HuH-7 (cell line): ENCODE measurements at places on chromosomes 13 and 19.

GRCh38 chr13:59094181-59094580 is 1069.5 kb downstream of the DIAPH3 start:
- no peak for DNase-seq

DNA sequence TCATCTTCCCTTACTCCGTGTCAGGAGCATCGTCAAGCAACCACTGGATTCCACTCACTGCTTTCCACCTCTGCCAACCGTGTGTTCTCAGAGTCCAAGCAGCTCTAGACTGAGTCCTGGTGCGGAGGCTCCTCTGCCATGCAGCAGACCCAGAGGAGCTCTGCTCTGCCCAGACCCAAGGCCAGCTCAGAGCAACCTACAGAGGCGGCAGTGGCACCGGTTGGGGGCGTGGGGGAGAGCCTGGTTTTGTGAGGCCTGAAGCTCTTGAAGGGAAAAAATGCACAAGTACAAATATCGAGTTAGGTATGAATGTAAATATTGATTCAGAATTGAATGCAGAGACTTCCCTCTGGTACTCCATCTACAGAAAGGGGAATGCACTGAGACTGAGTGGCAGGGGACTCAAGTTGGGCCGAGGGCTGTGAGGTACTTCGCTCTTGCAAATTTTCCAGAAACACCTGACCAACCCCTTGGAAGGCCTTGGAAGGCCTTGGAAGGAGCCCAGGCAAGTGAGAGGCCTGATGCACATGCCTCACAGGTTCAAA is 46.7 kb downstream of the GJA3 start:
- no peak for DNase-seq

GRCh38 chr19:12921047-12921446 is 2.0 kb upstream of the SYCE2 start:
- no peak for DNase-seq

DNA sequence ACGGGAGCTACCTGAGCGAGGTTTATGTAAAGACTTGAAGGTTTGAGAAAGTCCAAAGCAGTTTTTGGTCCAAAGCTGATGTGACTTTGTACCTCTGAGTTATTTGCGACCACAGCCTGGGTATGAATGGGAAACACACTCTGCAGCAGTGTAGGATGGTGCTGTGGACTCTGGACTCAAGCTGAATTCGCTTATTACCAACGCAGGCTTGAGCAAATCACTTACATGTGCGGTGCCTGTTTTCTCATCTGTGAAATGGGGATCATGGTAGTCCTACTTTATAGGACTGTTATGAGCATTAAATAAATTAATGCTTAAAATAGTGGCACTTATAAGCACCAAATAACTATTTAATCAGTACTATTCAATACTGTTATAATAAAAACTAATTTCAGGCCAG is 176.5 kb downstream of the PAN3 start:
- no peak for DNase-seq

DNA sequence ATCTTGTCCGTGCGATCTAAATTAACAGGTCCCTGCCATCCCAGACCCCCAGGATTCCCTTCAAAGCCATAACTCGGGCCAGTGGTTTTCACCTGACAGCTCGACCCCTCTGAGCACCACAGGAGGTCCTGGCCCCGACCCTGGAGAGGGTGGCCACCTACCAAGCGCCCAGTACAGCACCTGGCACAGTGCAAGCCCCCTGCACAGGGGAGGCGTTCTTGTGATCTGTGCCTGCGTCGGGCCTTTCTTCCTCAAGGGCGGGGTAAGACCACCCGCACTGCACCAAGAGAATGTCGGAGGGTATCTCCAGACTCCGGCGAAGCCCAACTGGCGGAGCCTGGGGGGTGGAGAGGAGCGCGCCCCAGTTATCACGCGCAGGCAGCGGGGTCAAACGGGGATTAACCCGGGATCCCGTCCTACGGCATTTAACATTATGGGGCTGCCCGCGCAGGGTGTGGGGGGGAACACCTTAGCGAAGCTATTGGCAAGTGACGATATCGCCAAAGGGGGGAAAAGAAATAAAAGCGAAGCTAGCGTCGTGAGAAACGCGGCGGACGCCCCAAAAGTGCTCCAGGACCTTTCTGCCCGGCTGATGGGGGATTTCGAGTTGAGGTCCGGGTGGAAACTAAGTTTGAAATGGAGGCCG is 1.3 kb upstream of the HNRNPL start:
- DNase-seq = no peak

DNA sequence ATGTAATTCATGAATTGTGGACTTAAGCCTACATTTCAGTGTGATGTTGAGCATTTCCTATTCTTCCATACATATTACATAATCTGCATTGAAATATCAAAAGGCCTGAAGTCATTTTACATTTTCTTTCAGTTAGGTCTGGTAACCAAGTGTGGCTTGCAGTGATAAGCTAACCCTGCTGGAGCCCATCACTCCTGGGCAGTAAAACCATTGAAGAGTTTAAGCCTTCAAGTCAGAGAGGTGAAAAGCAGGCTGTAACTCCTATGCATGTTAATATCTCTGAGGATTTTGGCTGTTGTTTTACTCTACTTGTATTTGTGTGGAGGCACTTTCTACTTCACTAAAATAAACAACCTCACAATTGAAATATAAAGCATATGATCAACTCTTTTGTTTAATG is 248.8 kb downstream of the SLITRK5 start:
- no peak for DNase-seq

GRCh38 chr13:109272595-109273325 is 513.6 kb downstream of the IRS2 start:
- DNase-seq = no peak

GRCh38 chr13:112132142-112132541 is 65.2 kb downstream of the SOX1 start:
- DNase-seq = no peak

GRCh38 chr19:44640518-44640917 is 3.2 kb upstream of the PVR start:
- no peak for DNase-seq

GRCh38 chr13:28140433-28141125 is 2.2 kb downstream of the PAN3 start:
- DNase-seq = no peak

- no peak for DNase-seq
These were observed 669.9 kb downstream of the PCDH9 start for GRCh38 chr13:66560189-66560588.

GRCh38 chr13:103431856-103432255 is 365.6 kb upstream of the SLC10A2 start:
- DNase-seq = no peak

DNA sequence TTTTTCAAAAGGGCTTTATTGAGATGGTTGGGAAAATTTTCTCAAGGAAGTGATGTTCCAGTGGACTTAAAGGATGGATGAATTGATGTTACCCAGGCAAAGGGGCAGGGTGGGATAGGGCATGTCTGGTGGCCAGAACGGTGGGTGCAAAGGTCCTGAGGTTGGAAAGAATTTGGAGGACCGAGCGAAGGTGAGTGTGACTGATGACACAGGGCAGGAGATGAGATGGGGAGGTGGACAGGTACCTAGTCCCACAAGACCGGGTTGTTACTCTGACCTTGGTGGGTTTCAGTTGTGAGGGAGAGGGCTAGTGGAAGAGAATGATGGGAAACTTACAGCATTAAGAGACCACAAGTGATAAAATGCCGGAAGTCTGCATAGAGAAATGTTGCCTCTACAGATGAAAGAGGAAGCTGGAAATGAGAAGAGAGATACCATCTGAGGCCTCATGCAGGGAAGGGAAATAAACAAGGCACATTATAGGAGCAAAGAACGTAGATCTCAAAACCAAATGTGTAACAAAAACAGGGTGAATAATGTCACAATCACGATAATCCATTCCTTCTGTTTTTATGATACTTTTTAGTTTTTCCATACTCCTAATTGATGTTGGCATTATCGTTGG is 4.5 kb downstream of the ADGRE1 start:
- DNase-seq = no peak

DNA sequence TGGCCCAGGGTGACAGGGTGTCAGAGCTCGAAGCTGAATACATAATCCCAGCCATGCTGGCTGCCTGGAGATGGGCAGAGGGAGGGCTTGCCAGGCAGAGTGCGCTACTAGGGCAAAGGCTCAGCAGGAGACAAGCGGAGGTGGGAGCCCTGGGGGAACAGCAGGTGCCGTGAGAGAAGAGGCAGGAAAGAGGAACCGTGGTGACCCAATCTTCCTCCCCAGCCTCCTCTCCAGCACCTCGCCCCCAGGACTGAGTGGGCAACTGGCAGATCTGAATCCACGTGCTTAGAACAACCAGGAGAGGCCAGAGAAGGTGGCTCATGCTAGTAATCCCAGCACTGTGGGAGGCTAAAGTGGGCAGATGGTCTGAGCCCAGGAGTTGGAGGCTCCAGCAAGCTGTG is 11.0 kb upstream of the CCL25 start:
- DNase-seq = no peak

GRCh38 chr19:41735071-41735600 is 20.2 kb upstream of the CEACAM6 start:
- DNase-seq = no peak
